Activated CD4-positive, CD25-positive, alpha-beta regulatory T cell (primary cell): ENCODE measurements at places on chromosomes 3 and 15.

GRCh38 chr3:55937301-55937700, 450.2 kb upstream of the WNT5A start:
- no peak for DNase-seq

GRCh38 chr3:49271047-49271446, 6.0 kb downstream of the C3orf62 start:
- DNase-seq, result no peak

GRCh38 chr3:113606539-113607218, 74.3 kb downstream of the SIDT1 start:
- no peak for DNase-seq

GRCh38 chr15:25737218-25737643, 125.9 kb downstream of the ATP10A start:
- no peak for DNase-seq

- DNase-seq, result no peak
Measured at GRCh38 chr3:51384055-51384725, 901 bp upstream of the MANF start.

GRCh38 chr3:42424911-42425310, 14.5 kb upstream of the LYZL4 start:
- DNase-seq, result no peak

DNA sequence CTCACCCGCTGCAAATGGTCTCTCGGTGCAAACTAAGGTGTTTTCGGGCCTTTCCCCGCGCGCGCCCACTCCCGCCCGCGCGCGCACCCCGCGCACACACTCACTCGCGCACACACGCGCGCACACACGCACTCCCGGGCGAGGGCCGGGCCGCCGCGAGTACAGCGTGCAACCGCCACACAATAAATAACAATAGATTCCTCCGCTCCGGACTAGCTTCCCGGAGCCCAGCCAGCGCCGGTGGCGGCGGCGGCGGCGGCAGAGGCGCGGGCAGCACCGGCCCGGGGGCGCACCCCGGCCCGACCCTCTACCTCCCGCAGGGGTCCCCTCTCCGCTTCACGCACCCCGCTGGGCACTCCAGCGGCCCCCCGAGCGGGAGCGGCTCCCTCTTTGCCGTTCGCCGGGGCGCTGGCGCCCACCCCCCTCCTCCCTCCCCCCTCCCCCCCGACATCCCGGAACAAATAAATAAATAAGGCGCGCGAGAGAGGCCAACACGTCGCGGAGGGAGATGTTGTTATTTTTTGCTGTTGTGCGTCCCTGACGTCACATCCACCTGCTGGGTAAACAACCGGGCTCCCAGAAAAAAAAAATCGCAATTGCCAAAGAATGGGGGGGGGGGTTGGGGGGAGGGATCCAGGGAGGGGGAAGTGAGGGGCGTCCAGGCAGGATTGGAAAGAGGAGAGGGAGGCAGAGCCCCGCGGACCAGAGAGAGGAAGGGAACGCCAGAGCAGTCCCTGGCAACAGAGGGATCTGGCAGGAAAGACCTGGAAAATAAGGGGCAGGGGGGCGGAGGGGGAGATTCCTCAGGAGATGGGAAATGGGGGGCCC, at the start of gene FOXP1:
Gene FOXP1 (minus strand): TSS at position 163 of the 828 bp plus-strand sequence. CDS start 385,347 bp downstream, outside the sequence.
- DNase-seq, result peak; percentile 42

DNA sequence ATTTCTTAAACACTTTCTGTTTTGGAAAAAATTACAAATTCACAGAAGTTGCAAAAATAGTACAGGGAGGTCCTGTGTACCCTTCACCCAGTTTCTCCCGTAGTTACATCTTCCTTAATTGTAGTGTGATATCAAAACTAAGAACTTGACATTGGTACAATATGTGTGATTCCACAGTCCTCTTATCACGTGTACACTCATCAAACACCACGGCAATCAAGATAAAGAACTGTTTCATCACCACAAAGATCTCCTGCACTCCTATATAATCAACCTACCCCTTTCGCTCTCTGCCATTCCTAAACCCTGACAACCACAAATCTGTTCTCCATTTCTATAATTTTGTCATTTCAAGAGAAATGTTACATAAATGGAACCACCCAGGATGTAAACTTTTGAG, 31.4 kb downstream of the POMGNT2 start:
- DNase-seq, result no peak

DNA sequence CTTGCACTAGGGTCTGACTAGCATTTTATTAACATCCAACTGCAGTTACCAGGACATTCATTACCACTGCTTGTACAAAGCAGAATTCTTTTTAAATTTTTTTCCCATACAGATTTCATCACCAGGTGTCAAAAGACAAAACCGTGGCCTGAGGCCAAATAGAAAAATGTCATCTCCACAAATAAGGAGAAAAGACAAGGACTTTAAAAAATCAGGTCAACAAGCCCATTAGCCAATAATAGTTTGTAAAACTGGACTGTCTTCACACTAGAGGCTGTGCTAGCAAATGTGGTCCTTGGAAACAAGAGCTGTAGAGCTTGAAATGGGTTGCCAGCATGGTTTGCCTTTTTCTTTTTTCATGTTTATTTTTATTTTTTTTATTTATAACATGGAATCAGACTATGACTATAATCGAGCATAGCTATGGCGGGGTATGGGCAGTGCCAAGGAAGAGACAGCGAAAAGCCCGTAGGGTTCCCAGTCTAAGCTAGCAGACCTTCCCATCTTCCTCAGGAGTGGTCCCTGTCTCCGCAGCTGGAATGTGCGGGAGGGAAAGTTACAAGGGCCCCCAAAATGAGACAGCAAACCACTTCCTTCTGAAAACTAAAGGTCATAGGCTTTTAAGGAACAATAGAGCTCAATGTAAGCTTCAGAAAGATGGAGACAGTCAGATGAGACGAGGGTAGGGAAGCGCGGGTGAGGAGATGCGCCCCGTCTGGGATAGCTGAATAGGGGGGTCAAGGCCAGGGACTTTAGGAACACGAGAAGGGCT, 1.5 kb downstream of the PTPN9 start:
- no peak for DNase-seq

- DNase-seq, result no peak
Measured at GRCh38 chr3:31530960-31531335, 1.8 kb upstream of the STT3B start.

GRCh38 chr3:16182183-16182582, 7.7 kb downstream of the GALNT15 start:
- no peak for DNase-seq

DNA sequence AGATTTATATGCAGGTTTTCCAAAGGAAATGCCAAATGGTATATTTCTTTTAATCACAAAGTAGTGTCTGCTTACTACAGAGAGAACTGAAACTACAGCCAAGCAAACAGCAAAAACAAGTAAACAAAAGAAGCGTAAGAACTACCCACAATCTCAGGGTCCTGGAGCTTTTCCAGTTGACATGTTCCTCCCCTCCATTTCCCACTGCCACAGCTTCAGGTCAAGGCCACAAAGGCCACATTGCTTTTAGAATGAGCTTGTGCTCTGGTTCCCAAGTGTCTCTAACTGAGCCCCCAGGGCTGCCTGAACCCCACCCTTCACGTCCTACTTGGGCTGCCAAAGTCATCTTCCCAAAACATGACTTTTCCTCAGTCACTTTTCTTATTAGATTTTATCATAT, 24.1 kb downstream of the CTDSPL start:
- DNase-seq, result no peak
